ENCODE measurements at places on chromosomes 12 and 14. TPM values are rescaled to one million over a fixed set of nuclear protein-coding genes. Genes with fewer than 3 reads are reported as not detected.
A peak's percentile ranks its signal among the peaks of the same experiment; 100 is the strongest.

The ST8SIA1 gene
- 8.0 TPM for polyA plus RNA-seq

The ABCD4 gene
- polyA plus RNA-seq: 62.4 TPM

The CCDC85C gene
- polyA plus RNA-seq: 3.9 TPM

The SRRM4 gene
- 0.22 TPM for polyA plus RNA-seq

The AKAP5 gene
- polyA plus RNA-seq: 0.44 TPM

The MANSC1 gene
- 8.6 TPM for polyA plus RNA-seq

The TMEM121 gene
- 2.2 TPM for polyA plus RNA-seq

The KERA gene
- 38.1 TPM for polyA plus RNA-seq

The GALNT9 gene
- polyA plus RNA-seq: 1.7 TPM

GRCh38 chr14:74562515-74563232 lies 49.4 kb downstream of the LTBP2 start:
- no peak for DNase-seq

DNA sequence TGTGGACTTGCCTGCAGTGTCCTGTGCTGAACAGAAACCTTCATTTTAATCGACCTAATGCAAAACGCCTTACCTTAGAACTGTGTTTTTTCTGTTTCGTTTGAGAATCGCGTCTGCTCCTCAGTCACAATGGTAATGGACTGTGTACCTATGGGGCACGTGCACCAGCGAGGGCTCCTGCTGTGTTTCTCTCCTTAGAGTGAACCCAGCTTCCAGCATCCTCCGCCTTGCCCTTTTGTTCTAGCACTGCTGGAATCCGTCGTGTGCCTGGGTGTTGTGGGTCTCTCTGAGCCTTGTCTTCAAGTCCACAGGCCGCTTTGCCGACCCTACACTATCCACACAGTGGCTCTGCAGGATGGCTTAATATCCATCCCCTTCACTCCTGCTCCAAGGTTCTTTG lies 3.6 kb downstream of the AMN start:
- no peak for DNase-seq

GRCh38 chr12:45235087-45236025 lies 19.5 kb downstream of the ANO6 start:
- no peak for DNase-seq

DNA sequence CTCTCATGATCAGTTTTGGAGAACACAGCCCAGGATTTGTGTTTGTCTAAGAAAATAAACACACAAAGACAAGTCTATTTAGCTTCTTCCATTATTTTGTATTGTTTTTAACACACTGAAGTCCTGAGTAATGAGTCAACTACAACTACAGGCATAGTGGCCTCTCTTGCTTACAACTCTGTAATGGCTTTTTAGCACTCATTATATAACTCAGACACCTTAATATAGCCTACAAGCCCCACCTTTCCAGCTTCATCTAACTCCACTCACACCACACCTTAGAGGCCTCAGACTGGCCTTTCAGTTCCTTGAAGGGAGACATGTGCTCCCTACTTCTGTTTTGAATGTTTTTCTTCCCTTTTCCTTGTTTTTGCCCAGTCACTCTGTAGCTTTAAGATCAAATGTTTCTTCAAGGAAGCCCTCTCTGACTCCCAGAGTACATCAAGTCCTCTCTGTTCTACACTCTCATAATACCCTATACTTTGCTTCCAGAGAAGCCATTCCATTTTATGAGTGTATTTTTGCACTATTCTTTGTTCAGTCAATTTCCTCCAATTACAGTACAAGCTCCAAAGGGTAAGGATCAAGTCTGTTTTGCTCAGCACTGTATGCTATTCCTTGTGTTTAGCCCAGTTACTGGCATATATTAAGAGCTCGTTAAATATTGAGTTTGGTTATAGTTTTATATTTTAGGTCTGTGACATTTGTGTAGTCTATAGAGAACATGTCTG lies 233.6 kb upstream of the ARHGAP5 start:
- no peak for DNase-seq

DNA sequence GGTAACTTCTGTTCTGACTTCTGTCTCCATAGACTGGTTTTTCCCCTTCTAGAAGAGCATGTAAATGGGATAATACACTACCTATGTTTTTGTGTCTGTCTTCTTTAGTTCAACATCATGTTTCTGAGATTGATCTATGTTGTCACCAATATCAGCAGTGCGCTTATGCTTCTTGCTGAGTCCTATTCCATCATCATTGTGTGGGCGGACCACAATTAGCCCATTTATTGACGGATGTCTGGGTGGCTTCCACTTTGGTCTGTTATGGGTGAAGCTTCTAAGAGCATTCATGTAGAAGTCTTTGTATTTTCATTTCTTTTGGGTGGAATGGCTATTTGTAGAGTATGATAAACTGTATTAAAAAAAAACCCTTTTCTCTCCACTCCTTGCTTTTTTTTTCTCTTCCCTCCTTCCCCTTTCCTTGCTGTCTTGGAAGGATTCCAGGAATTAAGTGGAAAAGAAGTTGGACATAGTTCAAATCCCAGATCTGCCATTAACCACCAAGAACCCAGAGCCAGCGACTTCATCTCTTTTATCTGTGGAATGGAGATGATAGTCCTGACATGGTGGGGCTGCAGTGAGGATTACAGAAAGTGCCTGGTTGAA lies 7.0 kb upstream of the SERPINA1 start:
- DNase-seq: no peak

DNA sequence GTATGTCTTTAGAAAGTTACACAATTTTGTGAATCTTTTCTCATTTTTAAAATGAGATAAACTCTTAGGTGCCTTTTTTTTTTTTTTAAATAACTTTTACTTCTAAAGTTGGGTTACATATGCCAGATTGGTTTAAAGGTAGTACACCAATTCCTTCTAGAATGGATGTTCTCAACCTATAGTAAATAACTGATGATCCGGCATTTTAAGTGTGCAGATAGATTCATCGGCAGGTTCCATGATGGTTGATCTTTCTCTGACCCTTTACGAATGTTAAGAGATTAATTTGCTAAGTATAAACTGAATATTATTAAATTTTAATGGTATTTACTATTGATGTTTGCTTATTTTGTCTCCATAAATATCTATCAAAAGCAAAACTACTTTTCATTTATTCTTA lies 8.3 kb downstream of the AP5M1 start:
- DNase-seq: no peak

GRCh38 chr12:77816196-77816595 lies 14.5 kb upstream of the NAV3 start:
- DNase-seq: no peak

GRCh38 chr12:47391566-47391965 lies 311.8 kb upstream of the AMIGO2 start:
- DNase-seq: no peak

- peak; percentile 67 for DNase-seq
Observed at GRCh38 chr12:46124848-46125619, 134.7 kb upstream of the SCAF11 start.

GRCh38 chr14:91946622-91947474 lies 646 bp downstream of the FBLN5 start:
- no peak for DNase-seq

DNA sequence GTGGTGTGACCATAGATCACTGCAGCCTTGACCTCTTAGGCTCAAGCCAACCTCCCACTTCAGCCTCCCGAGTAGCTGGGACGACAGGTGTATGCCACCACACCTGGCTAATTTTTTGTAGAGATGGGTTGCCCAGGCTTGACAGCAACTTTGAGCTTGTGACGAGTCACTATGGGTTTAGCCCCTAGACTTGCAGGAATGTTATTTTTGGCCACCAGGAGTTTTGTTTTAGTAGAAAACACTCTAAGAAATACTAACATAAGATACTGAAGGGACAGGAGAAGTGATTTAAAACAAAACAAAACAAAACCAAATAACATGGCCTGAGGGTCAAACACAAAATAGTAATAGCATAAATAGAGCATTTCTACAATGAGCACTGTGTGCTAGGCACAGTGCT lies 26.4 kb downstream of the SETD3 start:
- no peak for DNase-seq

- peak; percentile 34 for DNase-seq
Observed at GRCh38 chr12:91778091-91778832, 367.4 kb downstream of the BTG1 start.

DNA sequence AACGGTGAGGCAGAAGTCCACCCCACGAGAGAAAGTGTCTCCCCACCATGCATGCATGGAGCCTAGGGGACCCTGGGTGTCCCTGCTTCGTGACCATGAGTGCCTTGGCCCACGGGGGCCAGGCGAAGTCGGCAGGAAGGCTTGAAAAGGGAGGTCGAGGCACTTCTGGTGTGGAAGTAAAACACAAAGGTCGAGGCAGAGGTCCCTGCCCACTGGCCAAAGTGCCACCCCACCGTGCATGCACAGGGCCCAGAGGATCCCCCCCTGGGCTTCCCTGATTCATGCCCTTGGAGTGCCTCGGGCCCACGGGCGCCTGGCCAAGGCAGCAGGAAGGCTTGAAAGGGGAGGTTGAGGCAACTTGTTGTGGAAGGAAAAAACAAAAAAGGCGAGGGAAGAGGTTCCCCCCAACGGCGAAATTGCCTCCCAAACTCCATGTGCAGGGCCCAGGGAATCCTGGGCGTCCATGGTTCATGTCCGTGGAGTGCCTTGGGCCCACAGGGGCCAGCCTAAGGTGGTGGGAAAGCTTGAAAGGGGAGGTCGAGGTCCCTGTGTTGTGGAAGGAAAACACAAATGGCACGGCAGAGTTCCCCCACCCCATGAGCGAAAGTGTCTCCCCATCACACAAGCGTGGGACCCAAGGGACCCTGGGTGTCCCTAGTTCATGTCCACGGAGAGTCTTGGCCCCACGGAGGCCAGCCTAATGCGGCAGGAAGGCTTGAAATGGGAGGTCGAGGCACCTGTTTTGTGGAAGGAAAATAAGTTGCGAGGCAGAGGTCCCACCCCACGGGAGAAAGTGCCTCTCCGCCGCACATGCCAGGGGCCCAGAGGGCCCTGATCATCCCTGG lies 372.1 kb downstream of the ALG10 start:
- DNase-seq: no peak

DNA sequence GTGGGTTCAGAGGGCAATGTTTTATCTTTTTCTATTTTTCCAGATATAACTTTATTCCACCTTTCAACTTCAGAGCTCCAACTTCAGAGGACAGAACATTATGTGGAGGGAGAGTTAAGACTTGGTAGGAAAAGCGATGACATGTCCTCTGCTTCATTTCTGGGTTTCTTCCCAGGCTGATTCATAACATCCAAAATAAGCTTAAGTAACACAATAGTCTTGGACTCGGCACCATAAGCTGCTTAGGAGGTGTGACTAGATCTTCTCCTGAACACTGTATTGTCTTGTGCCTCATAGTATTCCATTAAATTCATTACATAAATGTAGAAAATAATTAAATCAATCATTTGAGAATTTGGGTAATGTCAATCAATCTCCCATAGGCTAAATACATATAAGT lies 95.5 kb upstream of the PDE3A start:
- peak; percentile 61 for DNase-seq

DNA sequence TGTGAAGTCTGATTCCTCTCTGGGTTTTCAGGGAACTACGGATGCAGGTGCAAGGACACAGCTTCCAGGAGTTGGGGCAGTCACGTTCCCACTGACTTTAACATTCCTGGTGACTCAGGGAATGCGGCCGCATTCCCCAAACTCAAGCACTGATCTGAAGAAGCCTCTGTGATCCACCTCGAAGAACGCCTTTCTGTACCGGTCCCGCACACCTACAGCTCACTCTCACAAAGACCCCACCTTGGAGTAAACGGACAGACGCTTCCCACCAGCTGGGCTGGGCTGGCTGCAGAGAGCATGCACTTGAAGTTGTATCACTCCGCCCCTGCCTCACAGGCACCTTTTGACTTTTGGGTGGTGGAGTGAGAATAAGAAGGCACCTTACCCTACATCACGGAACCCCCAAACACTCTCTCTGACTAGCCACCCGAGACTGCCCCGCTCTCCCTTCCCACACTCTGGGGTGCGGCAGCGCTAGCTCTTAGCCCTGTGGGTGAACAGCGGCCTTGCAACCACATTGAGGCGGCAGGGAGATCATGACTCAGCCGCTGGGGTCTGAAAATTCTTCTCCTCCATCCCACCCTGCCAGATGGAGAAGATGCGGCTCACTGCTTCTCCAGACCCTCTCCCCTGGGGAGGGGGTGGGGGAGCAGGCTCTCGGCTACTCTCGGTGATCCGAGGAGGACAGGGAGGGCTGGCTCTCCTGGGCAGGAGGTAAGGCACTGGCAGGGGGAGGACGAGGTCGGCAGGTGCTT lies 23.7 kb upstream of the HDAC7 start:
- DNase-seq: no peak

DNA sequence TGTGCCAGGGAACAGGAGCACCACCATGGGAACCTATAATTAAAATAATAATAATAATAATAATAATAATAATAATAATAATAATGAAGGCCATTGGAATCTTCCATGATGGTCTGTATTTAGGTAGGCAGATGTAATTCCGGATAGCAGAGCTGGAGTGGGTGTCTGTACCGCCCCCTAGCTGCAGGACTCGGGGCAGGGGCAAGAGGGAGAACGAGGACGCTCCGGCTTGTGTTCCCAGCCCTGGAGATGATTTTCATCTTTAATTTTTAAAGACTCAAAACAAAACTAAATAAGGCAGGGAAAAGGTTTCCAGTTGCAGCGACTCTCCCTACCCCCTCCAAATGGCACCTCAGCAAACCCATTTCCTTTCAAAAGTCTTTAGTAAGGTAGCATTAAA lies 501.1 kb downstream of the VRK1 start:
- no peak for DNase-seq

GRCh38 chr14:63475761-63476160 lies 67.4 kb downstream of the PPP2R5E start:
- DNase-seq: peak; percentile 41

DNA sequence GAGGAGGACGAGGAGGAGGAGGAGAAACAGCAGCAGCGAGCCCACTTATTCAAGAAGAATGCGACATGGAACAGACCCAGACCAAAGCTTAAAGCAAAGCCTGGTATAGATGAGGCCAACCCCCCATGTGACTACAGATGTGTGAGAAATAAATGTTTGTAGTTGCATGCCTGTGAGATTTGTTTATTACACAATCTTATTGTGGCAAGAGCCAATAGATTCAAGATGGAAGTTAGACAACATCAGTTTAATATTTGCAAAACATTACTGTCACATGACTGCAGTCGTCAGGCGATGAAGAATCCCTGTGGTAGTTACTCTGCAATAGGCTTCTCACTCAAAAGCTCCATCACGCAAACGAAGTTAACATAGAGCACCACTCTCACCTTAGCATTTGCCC lies 17.2 kb upstream of the SLC35F4 start:
- DNase-seq: no peak

Data from forelimb muscle (tissue), 1 donor.